NCI-H524 (cell line): ENCODE measurements at places on chromosomes 2 and 18.

DNA sequence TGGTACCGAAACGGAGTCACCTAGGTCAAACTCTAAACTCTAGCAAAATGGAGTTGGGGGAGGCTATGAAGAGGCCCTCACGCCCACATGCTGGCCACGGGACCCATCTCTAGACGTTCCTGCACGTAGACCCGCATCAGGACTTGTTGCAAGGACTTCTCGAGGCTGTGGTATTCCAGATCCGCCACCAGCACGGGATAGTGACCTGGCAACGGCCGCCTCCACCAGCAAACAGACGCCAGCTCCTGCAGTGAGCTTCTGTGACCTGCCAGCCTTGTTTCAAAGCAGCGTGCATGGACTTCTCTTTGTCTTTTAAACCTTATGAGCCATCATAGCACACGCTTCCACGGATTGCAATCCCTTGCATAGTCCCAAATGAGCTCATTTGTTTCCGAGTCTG, 40.3 kb upstream of the RALBP1 start:
- DNase-seq, result no peak

GRCh38 chr2:119513832-119514231, 10.5 kb downstream of the SCTR start:
- no peak for DNase-seq

- DNase-seq, result no peak
Observed at GRCh38 chr2:179412112-179412511, 147.5 kb upstream of the SESTD1 start.

DNA sequence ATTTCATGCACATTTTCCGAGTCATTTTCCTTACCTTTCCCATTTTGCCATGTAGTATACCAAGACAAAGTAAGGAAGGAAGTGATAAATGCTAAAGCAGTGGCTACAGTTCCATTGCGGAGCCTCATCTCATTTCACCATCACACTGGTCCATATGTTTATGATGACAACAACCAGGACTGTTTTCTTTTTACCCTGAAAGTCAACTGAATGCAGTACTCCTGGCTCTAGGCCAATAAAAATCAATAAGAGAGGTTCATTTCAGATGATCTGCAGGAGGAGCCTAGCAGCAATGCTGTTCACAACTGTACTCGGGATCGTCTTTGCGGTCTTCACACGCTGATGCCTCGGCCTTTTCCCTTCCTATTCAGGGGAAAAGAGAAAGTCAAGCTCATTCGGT, 4.7 kb downstream of the MGAT4A start:
- DNase-seq, result no peak

DNA sequence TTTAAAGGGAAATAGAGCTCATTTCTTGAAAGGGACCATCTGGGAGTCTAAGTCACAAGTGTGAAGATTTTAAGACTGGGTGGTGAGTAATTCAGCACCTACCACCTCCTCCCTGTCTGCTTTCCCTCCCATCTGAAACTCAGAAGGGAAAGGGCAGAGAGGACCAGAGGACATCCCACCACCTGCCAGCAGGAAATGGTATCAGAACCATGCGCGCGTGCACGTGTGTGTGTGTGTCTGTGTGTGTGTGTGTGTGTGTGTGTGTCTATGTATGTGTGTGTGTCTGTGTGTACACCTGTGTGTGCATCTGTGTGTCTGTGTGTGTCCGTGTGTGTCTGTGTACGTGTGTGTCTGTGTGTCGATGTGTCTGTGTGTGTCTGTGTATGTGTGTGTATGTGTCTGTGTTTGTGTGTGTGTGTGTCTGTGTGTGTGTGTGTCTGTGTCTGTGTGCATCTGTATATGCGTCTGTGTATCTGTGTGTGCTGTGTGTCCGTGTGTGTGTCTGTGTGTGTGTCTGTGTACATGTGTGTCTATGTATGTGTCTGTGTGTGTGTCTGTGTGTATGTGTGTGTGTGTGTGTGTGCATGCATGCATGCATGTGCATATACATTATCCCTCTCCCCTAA, 76.8 kb downstream of the ZFP36L2 start:
- DNase-seq, result no peak

GRCh38 chr2:137262594-137262993, 497.2 kb downstream of the THSD7B start:
- DNase-seq, result peak; percentile 96

GRCh38 chr2:176879426-176879995, 333.1 kb upstream of the HNRNPA3 start:
- DNase-seq, result no peak

GRCh38 chr2:174971868-174972781, 33.1 kb downstream of the CHN1 start:
- DNase-seq, result peak; percentile 39

DNA sequence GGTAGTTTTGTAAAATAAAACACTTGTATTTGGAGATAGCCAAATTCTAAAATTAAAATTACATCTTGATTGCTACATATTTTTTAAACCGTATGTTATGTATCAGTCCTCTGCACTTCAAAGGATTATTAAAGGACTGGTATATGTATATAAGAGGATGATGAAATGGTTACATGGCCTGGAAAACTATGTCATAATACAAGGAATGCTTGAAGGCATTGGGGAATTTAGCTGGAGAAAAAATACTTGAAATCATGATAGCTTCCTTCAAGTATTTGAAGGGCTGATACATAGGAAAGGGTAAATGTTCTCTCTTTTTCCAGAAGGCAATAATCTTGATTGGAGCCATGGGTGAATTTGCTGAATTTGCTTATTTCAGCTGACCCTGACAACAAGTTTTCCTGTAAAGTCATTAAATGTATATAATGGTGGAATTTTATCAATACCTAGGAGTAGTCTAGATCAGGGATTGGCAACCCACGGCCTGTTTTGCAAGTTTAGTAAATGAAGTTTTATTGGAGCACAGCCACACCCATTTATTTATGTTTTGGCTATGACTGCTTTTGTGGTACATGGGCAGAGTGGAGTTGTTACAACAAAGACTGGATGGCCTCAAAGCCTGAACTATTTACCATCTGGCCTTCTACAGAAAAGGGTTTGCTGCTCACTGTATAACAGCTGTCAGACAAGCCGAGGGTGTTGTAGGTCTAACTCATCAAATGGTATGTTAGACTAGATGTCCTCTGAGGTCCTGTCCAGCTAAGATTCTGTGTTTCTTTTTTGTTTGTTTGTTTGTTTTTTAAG, 34.4 kb downstream of the ACYP2 start:
- DNase-seq, result no peak

DNA sequence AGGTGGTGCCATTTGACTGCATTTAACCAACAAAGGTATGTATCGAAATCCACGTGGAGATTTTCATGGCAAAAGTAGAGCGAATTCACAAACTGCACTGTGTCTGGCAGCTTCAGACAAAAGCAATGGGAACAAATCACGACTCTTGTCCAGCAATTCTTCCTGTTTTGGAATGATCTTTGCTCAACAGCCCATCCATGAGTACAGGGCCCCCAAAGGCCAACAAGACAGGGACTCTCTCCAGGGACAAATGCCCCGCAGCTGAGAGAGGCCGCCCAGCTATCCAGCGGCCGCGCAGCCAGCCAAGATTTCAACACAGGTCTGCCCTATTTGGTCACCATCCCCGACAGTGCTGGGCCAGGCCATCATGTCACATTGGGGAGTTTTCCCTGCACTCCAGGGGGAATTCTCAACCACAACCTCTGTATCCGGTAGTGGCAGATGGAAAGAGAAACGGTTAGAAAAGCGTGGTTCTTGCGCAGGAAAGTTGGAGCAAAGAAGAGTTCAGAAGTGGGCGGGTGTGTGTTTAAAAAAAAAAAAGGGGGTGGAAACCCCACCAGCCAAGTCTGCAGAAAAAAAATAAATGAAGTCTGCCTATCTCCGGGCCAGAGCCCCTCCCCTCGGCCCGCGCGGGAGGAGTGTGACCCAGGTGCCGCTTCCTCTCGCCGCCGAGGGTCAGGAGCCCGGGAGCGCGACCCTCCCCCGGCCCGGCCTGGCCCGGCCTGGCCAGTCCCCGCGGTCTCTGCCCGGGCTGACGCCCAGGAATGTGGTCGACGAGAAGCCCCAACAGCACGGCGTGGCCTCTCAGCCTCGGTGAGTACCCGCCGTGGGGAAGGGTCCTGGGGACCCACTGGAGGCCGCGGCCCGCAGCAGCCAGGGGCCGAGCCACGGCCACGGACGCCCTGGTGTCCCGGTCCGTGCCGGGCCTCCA, at the start of gene GYPC:
Gene GYPC (plus strand): TSS at position 659 of the 931 bp plus-strand sequence. CDS start 106 bp downstream, at position 765.
- DNase-seq, result peak; percentile 24

DNA sequence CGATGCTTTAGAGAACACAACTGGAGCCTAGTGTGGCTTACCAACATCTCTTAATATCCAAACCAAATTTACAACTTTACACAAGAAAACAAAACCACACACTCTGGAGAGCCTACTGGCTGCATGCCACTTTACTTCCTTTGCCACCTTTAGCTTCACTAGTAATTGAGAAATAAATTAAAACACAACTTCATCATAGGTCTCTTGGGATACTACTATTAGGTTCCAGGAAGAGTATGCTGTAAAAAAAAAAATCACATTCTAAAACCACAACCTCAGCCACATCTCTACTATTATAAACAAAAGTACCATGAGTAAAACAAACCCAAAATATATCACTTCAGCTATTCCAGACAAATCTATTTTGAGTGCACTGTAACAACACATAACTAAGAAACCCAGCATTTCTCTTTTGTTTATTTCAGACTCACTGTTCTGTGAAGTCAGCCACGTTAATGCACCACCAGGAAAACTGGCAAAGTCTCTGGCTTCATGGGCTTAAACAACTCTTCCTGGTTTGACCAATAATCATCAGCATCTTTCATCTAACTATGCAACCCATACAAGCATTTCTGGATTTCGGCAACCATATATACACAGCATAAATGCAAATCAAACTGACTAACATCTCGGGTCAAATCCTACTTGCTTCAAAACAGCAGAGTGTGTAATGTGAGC, 59.1 kb downstream of the REV1 start:
- DNase-seq, result no peak

- no peak for DNase-seq
Observed at GRCh38 chr2:56030901-56031300, 107.3 kb upstream of the EFEMP1 start.

- no peak for DNase-seq
Observed at GRCh38 chr2:46179037-46179621, 118.1 kb upstream of the EPAS1 start.

DNA sequence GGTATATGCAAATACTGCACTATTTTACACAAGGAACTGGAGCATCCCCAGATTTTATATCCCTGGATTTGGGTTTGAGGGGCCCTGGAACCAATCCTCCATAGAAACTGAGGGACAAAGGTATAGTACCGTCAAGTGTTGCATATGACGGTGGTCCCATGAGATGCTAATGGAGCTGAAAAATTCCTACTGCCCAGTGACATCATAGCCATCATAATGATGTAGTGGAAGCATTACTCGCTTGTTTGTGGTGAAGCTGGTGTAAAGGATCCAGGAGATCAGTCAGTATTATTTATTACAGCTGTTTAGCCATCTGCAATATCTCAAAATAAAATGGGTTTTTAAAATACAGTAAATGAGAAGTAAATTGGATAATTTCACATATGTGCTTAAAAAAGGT, 496.6 kb upstream of the HS6ST1 start:
- DNase-seq, result no peak

DNA sequence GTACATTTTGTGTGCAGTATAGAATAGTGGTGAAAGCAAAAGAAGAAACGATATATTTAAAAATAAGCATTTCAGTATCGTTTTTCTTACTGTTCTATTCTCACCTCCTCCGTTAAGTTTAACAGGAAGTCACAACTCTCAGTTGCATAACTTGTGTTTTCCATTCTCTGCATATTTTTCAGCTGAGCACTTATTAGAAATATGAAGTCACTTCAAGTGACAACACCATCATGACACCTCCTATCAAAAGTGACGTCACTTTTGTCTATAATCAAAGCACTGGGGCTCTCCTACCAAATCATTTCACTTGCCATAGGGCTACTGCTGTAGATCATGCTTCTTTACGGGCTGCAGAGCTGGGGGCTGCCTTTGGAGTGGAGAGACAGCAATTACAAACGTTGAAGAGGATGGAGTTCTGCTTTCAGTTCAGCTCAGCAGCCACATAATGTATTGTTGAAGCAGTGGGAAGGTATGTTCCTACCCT, 36.3 kb downstream of the STAT4 start:
- no peak for DNase-seq

DNA sequence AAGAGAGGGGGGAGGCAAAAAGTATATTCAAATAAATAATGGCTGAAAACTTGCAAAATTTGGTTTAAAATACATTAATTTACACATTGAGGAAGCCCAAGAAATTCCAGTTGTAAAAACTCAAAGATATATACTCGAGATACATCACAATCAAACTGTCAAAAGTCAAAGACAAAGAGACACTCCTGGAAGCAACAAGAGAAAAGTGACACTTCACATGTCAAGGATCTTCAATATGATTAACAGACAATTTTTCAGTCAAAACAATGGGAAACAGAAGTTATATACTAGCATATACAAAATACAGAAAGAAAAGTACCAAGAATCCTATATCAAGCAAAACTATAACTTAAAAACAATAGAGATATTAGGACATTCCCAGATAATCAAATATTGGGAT, 170.2 kb downstream of the CCDC178 start:
- DNase-seq, result no peak
